Right lobe of liver (tissue), 6 donors: ENCODE measurements at places on chromosomes 3 and 15. TPM values are rescaled to one million over a fixed set of nuclear protein-coding genes. Genes with fewer than 3 reads are reported as not detected.

AMIGO3 gene
- not detected for total RNA-seq

IL17RB gene
- 30.2 TPM for total RNA-seq

CRYBG3 gene
- 6.4 TPM for total RNA-seq

TRH gene
- total RNA-seq = not detected

ITGB5 gene
- 125 TPM for total RNA-seq

SH2D7 gene
- not detected for total RNA-seq

CHRNB4 gene
- not detected for total RNA-seq

ZNF662 gene
- 1.4 TPM for total RNA-seq

GOLGA8S gene
- 0.18 TPM for total RNA-seq

RTP3 gene
- total RNA-seq = 12.2 TPM

FBN1 gene
- 5.2 TPM for total RNA-seq

GRK7 gene
- not detected for total RNA-seq

DOCK3 gene
- total RNA-seq = not detected

TGM4 gene
- total RNA-seq = not detected

GRCh38 chr3:170734735-170735065, 135.3 kb downstream of the RPL22L1 start:
- no peak for DNase-seq

DNA sequence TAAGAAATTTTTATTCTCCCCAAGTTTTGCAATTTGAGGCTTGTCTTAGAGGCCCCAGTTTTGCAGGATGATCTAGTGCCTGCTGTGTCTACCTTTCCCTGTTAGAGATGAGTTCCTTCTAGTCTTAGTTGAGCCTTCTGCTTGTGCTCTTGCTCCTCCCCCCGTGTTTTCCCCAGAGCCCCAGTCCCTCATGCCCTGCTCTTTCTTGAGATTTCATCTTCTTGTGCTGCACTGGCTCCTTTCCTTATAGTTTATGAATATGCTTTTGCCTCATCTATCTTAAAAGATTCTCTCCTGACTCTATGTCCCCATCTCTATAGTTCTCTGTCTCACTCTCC, 4.7 kb downstream of the GAP43 start:
- DNase-seq = no peak

DNA sequence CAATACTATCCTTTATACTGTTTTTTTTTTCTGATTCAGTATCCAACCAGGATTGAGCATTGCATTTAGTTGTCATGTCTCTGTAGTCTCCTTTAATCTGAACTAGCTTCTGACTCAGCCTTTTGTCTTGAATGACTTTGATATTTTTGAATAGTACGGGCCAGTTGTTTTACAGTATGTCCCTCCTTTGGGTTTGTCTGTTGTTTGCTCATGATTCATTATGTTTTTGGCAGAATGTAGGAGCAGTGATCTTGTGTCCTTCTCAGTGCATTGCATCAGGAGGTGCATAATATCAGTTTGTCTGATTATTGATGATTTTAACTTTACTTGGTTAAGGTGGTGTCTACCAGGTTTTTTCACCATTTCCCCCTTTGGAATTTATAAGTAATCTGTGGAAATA, 20.5 kb downstream of the EXOG start:
- no peak for DNase-seq

DNA sequence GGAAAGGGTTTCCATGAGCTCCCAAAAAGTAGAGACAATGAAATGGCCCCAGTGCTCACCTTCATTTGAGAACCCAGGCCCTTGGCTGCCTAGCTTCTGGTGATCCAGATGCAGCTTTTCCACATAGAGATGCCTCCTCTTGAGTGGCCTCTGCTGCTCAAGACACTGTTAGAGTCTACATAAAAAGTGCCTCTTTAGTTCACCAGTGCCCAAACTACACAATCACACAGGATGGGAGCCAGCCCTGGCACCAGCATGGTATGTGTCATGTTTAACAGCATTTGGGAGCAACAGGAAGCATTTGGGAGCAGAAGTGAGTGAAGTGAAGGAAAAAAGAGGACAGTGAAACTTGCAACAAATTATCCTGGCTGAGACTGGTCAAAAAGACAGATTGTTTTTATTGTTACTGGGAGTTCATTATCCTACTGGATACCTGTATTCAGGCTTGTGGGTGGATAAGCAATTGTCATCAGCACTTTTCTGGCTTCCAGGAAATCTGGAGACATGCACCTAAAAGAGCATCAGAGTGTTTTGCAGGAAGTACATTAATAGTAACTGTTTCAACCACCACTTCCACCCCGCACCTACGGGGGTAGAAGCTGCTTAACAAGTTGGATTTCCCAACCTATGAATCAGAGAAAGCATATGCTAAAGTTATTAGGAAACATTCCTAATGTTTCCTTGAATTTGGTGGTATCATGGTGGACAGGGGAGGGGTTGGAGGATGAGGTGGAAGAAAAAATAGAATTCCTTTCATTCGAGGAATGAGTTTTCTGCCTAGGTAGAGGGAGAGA, 416.2 kb downstream of the IGSF11 start:
- no peak for DNase-seq

DNA sequence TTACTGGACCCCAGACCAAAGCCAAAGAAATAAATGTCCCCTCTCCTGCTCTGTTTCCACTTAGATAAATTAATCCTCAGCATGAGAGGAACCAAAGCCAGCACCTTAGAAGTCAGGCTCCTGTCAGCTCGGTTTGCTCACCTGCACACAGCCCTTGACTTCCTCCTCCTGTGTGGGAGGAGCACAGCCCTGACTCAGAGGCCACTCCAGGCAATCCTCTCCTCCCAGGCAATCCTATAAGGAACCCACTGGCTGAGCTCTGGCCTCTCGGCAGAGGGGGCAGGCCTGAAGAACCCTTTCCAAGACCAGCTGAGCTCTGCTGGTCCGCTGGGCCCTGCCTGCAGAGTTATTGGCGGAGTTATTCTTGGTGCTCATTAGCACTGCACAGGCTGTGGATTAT, 30.8 kb downstream of the LIPC start:
- DNase-seq = no peak

DNA sequence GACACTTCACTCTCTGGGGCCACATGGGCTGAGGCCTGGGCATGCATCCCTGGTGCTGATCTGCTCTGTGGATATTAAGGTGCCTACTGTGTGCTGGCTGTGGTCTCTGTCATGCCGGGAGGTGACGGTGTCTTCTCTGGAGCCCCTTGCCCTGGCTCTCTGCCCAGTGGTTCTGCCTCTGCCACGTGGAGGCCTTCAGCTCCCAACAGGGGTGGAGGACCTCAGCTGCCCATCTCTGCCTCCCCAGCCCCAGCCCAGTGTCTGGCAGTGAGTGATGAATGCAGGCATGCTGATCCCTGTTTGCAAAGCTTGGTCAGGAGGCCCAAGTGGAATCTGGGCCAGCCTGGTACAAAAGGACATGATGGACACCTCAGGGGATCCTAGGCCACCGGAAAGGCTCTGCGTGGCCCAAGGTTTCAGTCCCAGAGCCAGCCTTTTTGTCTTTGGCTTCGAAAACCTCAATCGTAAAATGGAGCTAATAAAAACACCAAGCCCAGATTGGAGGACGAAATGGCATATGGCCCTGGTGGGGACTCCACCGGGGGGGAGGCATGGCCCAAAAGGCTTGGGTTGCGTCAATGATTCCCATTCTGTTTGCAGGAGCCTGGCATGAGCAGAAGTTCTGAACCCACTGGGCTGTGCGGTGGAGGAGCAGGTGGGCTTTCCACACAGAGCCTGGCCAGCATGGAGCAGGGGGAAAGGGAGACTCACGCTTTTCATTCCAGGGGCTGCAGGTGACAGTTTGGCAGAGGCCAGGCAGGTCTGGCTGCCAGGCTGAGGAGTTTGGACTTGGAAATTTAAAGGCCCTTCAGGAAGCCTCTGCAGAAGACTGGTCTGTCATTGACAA, 54.7 kb upstream of the KLF13 start:
- no peak for DNase-seq

- DNase-seq = no peak
Measured at GRCh38 chr3:146468234-146468633, 1.1 kb downstream of the PLSCR2 start.

DNA sequence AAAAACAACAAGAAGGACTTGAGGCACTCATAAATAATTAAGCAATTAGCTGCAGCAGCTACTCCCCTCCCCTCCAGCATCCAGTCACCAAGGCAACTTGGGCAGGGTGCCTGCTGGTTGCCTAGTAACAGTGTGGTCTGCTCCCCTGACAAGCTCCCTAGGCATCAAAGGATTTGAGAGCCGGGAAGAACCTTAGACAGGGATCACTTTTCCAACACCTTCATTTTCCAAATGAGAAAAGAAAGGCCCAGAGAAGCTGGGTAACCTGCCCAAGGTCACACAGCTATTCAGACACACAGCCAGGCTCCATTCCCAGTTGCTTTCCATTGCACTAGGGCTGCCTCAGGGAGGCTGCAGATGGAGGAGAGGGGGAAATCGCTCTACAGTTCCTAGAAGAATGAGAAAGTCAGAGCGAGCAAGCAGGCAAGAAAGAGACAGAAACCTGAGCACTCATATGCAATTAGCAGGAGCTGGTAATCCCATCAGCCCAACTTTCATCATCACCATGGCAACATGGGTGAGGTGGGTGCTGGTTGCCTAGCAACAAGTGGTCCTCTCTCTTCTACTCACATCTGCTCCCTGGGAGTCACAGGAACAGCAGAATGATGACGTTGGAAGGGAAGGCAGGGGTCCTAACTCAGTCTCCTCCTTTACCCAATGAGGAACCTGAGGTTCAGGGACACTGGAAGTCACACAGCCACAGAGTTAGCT, 3.6 kb upstream of the EIF4E3 start:
- no peak for DNase-seq

GRCh38 chr3:143362115-143362991, 242.8 kb downstream of the CHST2 start:
- DNase-seq = no peak

- DNase-seq = no peak
Measured at GRCh38 chr3:46286947-46287565, 44.8 kb downstream of the CCR3 start.

DNA sequence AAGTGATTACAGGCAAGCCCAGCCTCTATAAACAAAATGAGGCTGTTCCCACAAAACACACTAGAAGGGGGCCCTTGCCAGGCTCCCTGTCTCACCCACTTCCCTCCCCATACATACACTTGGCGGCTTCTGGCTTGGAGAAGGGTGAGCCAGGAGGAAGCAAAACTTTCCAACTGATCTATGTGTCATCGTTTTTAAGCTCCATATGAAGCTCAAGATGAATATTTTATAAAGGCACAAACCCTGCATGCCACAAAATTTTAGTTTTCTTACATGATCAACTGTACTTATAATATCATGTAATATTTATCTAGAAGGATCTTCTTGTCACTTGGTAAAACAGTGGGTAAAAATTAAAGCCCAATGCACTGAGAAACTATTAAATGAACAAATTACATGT, 80.8 kb upstream of the TJP1 start:
- no peak for DNase-seq

- DNase-seq = peak; percentile 74
Measured at GRCh38 chr3:12663401-12663935, 449 bp downstream of the RAF1 start.

DNA sequence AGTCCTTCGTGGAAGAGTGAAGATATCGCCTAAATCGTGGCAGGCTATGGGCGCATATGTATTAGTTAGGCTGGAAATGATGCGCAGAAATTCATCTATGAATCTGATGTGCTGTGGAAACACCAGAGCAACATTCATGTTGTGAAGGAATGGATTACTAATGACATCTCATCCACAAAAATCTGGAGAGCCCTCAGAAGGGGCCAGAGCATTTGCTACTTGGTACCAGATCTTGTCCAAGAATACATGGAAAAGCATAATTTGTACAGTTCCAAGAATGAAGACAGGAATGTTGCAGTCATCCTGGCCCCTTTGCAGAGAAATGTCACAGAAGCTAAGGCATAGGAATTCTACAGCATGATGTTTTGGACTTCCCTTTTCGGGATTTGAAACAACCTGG, 38.4 kb upstream of the FOXB1 start:
- no peak for DNase-seq

DNA sequence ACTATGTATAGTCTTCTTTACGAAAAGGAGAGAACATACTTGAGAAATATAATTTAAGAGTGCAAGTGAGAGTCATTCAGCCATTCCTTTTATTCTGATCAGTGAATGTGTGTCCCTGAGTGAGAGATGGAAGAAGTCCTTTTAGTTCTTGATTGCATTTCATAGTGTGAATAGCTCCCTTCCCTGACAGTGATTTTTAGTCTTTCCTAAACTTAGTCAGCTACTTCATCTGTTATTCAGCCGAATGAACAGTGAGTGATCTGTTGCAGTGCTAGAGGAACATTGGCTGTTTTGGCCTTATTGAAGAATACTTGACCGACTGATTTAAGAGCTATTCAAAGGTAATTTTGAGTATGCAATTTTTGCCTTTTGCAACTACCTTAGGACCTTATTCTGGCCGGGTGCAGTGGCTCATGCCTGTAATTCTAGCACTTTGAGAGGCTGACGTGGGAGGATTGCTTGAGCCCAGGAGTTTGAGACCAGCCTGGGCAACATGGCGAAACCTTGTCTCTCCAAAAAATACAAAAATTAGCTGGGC, 45.5 kb downstream of the UBE2E2 start:
- no peak for DNase-seq

DNA sequence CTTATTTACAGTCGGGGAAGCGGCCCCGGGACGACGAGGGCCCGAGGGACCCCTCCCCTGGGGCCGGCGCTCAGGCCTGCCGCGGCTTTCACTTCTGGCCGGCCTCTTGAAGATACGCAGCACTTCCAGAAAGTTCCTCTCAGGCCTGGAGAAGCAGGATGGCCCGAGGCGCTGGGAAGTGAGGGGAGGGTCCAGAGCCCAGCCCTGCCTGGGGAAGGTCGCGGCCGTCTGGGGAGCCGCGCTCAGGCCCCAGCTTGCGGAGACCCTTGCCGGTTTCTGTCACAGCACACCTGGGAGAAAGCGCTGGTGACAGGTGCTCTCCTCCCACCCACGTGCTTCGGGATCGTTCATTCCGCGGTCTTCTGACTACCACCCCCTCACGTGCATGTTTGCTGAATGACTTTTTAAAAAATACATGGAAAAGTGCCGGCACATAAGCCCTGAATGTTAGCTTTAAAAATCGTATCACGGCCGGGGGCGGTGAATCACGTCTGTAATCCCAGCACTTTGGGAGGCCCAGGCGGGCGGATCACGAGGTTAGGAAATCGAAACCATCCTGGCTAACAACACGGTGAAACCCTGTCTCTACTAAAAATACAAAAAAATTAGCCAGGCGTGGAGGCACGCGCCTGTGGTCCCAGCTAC, 727 bp upstream of the TM2D3 start:
- DNase-seq = no peak

DNA sequence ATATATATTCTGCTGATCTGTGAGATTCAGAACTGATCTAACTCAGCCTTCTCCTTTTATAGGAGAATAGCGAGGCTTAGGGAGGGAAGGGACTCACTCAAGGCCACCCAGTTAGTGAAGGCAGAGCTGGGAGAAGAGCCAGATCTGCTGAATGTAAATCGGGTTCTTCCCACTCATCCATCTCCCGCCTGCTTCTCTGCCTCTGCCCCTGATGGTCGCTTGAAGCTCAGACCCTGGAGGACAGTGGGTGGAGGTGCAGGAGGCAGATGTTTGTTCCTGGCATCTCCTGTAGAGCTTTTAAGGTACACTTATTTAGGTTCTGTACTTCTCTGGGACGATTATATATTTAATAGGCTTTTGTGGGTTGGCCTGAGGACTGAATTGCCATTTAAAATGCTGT, 4.3 kb downstream of the PDIA5 start:
- no peak for DNase-seq

- no peak for DNase-seq
Measured at GRCh38 chr3:16067837-16068471, 106.5 kb upstream of the GALNT15 start.
